ENCODE measurements at places on chromosomes 11 and 22. TPM values are rescaled to one million over a fixed set of nuclear protein-coding genes. Genes with fewer than 3 reads are reported as not detected.

The LRRC56 gene
- total RNA-seq, result 0.17 TPM

The KLHL35 gene
- total RNA-seq, result 10.1 TPM

The CXCR5 gene
- not detected for total RNA-seq

GRCh38 chr11:3143136-3143880, 21.8 kb downstream of the OSBPL5 start:
- DNase-seq, result no peak

GRCh38 chr11:128039140-128040021, 548.0 kb downstream of the ETS1 start:
- peak; percentile 97 for DNase-seq

- DNase-seq, result no peak
Observed at GRCh38 chr11:103552086-103552485, 442.9 kb downstream of the DYNC2H1 start.

- DNase-seq, result no peak
Observed at GRCh38 chr11:58086528-58086927, 38.8 kb downstream of the OR9I1 start.

- DNase-seq, result no peak
Observed at GRCh38 chr11:119352857-119353260, 6.4 kb upstream of the MFRP start.

GRCh38 chr11:35602160-35602793, 16.0 kb upstream of the FJX1 start:
- DNase-seq, result no peak

- DNase-seq, result no peak
Observed at GRCh38 chr22:19105867-19106802, 16.1 kb downstream of the DGCR2 start.

DNA sequence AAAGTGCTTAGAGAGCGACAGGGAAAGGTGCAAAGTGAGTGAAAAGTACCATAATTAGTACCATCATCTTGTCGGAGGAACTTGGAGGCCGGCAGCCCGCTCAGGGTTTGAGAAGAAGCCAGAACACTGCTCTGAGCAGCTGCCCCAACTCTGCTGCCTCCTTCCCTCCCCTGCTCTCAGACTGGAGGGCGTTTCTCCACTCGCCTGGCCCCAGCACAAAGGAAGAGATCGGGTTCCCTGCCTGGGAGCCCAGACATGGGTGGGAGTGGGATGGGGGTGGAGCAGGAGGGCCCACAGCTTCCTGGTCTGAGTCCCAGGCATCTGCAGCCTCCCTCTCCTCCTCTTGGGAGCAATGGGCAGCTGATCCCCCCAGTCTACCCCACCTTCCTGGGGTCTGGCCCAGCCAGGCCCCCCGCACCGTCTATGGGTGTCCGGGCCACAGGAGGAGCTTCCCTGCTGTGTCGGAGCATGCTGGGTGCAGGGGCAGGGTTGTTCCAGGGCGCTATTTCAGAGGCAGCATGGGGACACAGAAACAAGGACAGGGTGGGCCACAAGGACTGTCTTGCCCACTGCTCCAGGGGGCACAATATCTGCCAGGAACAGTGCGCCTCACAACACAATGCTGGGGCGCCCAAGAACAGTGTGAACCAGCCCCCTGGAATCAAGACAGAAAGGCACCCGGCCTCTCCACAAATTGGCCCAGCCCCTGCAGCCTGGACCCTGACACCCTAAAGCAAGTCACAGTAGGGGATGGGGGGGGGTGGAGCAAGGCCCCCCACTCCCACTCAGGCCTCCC, 4.8 kb downstream of the LIF start:
- peak; percentile 41 for DNase-seq

DNA sequence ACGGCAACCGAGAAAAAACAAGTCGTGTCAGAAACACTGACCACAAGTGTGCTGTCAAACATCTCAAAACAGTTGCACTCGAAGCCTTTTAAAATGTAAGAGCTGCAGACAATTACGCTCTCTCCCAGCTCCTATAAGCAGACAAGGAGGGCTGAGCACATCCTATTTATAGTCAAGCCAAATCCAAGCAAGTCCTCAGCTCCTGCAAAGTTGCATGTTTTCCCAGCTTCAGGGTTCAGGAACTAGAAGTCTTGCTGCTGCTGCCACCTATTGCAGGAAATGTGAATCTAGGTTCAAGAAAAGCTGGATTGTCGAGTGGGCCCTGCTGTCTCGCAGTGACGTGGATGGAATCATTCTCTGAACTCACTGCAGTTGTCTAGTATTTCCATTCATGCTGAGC, 15.5 kb downstream of the EFCAB6 start:
- DNase-seq, result peak; percentile 28

GRCh38 chr11:83140691-83141455, 16.1 kb upstream of the PCF11 start:
- DNase-seq, result no peak

GRCh38 chr11:12629601-12630313, 44.5 kb upstream of the TEAD1 start:
- DNase-seq, result peak; percentile 64

DNA sequence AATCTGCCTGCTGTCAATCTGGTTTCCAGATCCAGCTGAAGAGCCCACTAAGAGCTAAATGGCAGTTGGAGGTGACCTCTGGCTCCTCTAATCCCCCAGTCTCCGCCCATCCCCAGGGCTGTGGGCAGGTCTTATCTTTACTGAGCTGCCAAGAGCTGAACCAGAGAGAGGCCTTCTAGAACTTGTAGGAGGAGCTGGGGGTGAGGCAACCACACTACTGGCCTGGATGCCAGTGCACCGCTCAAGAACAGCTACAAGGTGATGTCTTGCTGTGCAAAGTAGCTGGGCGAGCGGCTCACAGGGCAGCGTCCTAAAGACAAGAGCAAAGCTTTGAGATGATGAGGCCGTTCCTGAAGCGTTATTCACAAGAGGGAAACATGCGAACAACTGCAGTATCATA, 374.6 kb downstream of the CTTN start:
- no peak for DNase-seq
